ENCODE measurements at places on chromosomes 2 and 18.

GRCh38 chr2:178219247-178219646, 24.9 kb downstream of the OSBPL6 start:
- no peak for DNase-seq

GRCh38 chr2:188978291-188979081, 4.3 kb downstream of the COL3A1 start:
- no peak for DNase-seq

DNA sequence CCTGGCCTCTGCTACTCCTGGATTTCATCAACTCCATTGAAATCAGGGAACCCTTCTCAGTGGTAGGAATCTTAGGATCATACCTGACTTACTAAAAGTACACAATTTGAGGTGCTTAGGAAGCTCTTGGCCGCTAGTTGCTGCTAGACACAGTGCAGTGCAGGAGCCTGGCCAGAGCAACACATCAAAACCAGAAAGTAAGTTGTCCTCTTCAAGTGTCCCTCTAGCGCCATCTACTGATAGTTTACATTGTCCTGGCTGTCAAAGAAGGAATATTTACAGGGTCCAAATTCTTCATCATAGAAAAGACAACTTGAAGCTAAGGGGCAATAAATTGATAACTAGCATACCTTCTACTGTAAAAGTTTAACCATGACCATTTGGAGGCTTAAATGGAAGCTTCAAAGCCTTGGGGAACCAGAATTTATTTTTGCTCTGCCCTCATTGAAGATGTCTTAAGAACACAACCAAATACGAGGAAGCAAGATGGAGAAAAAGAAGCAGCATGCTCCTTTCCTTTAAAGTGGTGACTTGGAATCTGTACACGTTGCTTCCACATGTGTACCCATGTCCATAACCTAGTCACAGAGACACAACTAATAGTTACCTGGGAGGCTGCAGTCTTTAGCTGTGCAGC, 889.1 kb upstream of the GCFC2 start:
- DNase-seq: peak; percentile 8

GRCh38 chr2:203772456-203773165, 66.2 kb downstream of the CD28 start:
- no peak for DNase-seq

DNA sequence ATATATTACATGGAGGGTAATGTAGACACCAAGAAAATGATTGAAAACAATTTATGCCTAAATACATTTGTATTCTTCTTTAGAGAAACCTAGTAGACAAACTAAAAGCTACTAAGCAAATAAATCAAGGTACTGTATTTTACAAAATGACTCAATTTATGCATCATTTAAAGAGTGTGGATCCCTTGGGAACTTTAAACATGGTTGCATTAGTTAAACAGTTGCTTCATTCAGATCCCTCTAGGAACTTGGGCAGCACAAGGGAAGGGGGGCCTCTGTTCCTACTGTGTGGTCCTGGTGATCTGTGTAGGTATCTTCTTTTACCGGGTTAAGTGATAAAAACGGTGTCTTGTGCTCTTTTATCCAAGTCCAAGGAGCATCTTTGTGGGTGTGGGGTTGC, 31.5 kb upstream of the ATP8B1 start:
- DNase-seq: no peak

- DNase-seq: no peak
Observed at GRCh38 chr2:39413063-39413737, 23.9 kb downstream of the MAP4K3 start.

Data from DMS79 treated with DMSO at 0.1 percent for 48 hours (cell line).